ENCODE measurements at places on chromosomes 2 and 18.

DNA sequence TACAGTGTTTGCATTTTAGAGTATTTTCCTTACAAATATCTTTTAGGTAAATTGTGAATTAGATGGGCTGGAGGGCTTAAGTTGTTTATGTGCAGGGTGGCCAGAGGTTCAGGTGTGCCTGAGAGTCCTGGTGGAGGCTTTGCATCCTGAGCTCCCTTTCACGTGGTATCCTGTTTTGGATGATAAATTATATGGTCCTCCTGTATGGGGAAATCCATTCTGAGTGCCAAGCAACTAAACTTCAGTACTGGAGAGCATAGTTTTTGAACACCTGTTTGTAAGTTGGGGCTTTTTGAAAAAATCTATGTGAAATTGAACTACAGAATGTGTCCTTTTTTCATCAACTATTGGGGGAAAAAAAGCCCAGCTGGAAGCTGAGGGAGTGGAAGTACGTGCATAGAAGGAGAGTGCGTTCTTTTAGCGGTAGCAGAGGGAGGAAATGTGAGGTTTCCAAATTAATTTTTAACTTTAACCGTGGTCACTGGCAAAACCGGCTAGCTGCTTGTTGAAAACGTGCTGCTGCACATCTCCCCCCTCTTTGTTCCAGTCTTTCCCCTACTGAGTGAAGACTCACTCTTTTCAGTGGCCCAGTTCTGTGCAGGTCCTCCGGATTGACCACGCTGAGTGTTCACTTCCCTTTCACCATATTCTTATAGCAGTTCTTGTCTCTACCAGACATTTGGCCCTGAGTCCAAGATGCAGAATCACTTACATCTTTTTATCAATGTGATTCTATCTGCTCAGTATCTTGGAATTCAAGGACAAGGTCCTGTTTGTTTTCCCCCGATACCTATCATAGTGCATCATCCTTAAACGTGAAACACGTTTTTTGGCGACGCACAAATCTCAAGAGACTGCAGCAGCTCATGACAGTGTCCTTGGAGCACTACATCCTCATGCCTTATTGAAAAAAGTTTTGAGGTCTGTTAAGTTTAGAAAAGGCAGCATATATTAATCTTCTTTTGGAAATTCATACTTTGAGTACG, 15.3 kb downstream of the CNOT11 start:
- no peak for DNase-seq

DNA sequence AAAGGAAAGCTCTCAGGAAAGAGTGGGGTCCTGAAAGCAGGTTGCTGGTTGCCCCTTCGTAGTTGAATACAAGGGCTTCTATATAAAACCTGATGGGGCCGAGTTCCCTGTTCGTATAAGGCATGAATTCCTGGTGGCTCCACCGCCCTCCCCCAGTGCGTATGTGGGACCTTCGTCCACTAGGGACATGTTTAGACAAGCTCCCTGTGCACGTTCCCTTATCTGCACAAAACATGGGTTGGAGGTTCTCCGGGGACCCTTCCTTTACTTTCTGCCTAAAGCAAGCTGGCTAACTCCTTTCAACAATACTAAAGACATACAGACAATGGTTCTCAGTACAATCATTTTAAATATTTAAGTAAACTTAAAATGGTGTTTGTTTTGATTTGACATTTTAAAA, 8.0 kb downstream of the CLUL1 start:
- DNase-seq: no peak

- no peak for DNase-seq
Observed at GRCh38 chr2:17355608-17356329, 162.5 kb downstream of the RAD51AP2 start.

DNA sequence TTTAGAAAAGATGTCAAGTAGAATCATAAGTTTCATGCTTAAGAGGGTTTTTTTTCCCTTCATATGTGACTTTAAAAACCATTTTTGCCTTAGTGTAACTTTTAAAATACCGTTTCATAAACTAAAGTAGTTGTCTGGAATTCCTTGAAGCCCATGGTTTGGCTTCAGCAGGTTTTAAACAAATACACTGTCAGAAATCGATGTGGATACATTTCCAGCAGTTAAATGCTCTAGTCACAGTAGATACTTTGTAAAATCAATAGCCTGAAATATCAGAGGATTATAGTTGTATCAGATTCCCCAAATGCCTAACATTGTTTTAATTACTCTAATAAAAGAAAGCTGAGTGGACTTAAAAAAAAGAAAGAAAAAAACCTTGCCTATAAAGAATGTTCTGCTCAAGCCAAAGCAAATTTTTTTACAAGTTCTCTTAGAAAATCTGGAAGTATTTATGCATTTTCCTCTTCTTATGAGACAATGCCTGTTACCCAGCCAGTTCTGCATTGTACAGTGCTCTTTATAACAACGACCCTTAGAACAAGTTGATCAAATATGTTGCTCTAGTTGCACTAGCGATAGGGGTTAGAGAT, 260.5 kb downstream of the LTBP1 start:
- no peak for DNase-seq

DNA sequence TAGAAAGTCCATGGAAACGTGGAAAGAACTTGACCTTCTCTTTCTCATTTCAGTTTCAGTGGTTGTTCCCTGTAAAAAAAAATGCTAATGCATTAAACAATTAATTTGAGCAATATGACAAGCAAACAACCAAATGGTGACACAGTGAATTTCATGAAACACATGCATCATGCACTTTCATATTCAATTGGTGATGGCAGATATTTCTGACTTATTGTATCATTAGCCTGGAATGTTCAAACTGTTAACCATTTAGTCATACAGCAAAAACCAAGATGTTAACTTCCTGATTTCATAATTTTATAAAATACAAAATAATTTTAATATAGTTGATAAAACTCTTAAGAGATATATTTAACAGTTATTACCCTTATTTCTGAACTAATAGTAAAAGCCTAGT, 85.5 kb downstream of the SCN1A start:
- no peak for DNase-seq

GRCh38 chr2:241475267-241475666, 33.1 kb downstream of the STK25 start:
- no peak for DNase-seq

- DNase-seq: no peak
Observed at GRCh38 chr2:75844651-75845050, 133.9 kb upstream of the GCFC2 start.

- no peak for DNase-seq
Observed at GRCh38 chr2:240799033-240799820, 20.8 kb downstream of the KIF1A start.

GRCh38 chr18:55106906-55107305, 147.6 kb upstream of the CCDC68 start:
- DNase-seq: no peak

DNA sequence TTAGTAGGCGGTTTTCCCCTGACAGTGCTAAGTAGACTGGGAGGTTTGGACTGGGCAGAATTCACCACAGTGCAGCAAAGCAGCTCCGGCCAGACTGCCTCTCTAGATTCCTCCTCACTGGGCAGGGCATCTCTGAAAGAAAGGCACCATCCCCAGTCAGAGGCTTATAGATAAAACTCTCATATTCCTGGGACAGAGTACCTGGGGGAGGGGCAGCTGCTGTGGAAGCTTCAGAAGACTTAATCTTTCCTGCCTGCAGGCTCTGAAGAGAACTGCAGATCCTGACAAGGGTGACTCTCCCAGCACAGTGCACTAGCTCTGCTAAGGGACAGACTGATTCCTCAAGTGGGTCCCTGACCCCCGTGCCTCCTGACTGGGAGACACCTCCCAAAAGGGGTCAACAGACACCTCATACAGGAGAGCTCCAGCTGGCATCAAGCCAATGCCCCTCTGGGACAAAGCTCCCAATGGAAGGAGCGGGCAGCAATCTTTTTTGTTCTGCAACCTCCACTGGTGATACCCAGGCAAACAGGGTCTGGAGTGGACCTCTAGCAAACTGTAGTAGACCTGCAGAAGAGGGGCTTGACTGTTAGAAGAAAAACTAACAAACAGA, 266.8 kb upstream of the CRIM1 start:
- no peak for DNase-seq

- DNase-seq: no peak
Observed at GRCh38 chr18:3321133-3321812, 59.3 kb downstream of the MYL12B start.

DNA sequence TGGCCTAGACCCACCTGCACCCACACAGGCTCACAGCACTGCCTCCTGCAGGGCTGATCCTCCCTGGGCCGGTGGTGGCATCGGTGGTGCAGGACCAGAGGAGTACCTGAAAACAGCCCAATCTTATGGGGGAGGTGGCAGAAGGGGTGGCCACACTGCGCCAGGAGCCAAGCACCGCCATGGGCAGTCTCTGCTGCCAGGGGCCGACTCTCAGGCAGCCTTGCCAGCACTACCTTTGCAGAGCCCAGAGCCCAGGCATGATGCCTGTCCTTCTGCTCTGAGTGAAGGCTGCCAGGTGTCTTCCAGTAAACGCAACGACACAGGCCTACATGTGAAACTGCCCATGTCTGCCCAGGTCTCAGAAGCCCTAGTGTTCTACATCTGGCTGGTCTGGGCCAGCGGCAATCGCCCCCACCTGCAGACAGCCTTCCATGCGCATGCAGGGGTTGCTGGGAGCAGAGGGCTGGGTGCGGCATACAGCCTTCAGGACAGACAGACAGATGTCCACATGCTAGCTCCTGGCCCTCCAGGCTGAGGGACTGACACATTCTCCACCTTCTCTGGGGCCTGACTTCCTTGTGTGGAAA, 6.8 kb downstream of the HS6ST1 start:
- no peak for DNase-seq

- DNase-seq: no peak
Observed at GRCh38 chr18:9737006-9737405, 28.9 kb downstream of the RAB31 start.

DNA sequence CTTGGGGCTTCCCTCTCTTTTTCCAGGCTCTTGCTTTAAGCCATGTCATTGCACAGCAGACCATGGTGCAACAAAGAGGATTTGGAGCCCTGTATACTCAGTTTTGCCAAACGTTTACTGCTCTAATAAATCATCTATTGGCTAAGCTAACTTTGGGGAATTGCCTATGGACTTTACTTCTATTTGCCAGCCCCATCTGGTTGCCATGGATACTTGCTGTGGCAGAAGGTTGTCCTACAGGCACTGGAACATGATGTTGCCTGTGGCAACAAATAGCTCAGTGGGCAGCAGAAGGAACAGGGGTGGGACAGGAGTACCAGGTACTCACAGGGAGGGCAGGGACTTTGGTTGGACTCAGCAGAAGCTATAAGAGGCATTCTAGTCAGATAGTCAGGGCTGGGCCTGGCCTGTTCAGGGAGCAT, 129.7 kb downstream of the CCDC85A start:
- DNase-seq: no peak

- DNase-seq: no peak
Observed at GRCh38 chr2:144412709-144413108, 107.2 kb downstream of the ZEB2 start.

DNA sequence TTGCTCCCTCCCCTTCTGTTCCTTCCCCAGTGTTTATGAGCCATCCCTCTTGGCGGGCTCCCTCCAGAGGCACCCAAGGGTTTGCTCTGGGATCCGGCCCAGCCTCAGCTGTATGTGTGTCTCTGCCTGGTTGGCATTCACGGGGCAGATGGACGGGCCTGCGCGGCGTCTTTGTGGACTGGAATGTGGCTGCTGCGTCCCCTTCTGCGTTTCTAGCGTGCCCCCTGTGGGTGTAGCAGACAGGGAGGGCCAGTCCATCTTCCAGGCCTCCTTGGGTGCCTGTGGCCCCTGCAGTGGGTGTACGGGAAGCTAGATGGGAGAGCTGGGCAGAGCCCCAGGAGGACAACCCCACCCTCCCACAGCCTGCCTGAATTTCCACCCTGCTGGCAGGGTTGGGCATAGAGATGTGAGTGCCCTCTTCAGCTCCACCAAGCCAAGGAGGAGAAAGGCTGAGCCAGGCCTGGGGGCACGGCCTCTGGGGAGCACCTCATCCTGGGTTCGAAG, 15.7 kb downstream of the GPC1 start:
- no peak for DNase-seq

DNA sequence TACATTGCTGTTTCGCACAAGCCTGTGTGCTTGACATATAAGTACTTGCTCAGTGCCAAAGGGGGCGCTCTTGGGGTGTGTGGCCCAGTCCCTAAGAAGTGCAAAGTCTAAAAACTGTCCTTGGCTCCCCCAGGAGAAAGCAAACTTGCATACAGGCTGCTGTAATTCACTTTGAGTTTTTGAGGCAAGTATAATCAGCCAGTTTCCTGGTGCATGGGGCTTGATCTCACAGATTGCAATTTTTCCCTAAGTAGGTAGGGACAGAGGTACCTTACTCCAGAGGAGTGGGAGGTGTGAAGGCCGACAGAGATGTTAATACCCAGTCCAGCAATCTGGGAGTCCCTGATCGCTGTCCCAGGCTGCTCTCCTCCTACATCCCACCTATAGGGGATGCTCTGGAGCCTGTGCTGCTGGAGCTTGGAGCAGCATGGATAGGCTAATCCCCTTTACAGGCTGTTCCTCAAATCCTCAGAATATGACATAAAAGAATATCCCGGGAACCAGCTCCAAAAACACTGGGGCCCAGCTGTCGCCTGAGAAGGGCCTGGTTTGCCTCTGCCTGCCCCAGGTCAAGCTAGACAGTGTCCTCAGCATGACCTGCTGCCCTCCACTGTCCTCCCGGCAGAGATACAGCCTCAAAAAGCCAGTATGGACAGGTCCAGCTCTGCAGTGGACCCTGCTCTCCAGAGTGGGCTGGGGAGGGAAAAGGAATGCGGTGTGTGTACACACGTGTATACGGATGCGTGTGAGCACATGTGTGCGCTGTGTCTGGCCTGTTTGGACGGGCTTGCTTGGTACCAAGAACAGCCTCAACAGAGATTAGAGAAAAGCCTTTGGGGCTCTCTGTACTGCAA, 136.5 kb upstream of the HAAO start:
- no peak for DNase-seq

DNA sequence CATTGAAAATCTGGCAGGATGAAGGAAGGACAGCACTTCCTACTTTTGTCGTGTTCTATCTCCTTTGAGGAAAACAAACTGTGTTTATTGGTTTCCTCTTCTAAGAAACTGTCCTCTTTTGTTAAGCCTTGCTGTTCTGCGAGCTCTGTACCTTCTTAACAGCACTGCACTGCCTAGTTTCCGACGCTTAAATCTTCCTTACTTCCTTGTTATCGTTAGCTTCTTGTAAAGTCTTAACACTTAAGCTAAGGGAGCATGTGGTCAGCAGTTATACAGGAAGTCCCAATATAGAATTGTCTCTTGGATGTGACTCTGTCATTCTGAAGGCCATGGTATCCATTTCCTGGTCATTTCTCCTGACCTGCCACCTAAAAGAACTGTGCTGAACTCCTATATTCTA, 552.8 kb upstream of the NRP2 start:
- no peak for DNase-seq

- no peak for DNase-seq
Observed at GRCh38 chr18:52363861-52364260, 23.9 kb downstream of the DCC start.
